CD4-positive, alpha-beta T cell treated with Interleukin-4 for 4 hours (primary cell): ENCODE measurements at places on chromosomes 11 and 22.

GRCh38 chr22:43483669-43484068 lies 71.9 kb downstream of the MPPED1 start:
- no peak for DNase-seq

- DNase-seq, result no peak
Observed at GRCh38 chr11:128940603-128941002, 2.1 kb downstream of the TP53AIP1 start.

DNA sequence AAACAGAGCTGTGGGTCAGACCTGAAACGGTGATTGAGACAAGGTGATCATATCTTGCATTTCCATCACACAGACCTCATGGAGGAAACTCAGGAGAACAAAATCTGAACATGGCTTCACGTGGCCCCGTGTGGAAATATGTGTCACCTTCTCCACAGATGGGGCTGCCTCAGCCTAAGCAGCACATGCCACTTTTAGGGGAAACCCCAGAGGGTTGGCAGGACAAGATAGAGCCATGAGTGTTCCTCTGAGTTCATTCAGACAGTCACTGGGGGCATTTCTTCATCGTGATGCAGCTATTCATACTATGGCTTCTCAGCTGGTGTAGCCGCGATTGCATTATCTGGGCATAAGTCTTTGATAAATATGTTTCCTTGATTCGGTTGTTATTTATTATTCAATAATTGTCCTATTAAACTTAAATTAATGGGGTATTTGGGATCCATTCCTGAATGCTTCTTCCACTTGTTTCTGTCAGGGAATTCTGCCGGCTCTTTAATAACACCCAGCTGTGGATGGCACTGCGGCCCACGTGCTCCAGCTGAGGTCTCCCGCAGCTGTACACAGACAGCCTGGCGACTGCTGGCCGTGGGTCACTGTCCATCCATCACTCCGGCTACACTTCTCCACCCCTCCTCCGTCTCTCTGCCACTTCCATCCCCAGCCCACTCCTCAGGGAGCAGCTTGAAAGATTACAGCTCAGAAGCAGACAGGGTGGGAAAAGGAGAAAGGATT lies 485.1 kb downstream of the OPCML start:
- no peak for DNase-seq

GRCh38 chr11:76724171-76724768 lies 53.7 kb upstream of the LRRC32 start:
- no peak for DNase-seq

DNA sequence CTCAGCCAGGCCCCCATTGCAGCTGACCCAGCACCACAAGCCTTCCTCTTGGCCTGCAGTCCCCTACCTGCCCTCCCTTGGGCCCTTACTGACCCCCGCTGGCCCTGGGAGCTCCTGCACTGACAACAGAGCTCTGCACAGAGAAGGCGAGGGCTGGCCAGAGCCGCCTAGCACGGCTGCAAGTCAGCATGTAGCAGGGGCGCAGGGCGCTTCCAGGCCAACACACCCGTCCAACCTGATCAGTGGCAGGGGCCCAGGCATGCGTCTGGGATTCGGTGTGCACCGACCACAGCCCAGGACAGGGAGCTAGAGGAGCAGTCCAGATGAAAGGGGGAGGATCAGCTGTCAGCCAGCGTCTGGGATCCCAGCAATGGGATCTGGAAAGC lies 7.6 kb downstream of the WNT7B start:
- no peak for DNase-seq

GRCh38 chr11:67613960-67614715 lies 7.4 kb downstream of the NDUFV1 start:
- DNase-seq, result peak; percentile 89

DNA sequence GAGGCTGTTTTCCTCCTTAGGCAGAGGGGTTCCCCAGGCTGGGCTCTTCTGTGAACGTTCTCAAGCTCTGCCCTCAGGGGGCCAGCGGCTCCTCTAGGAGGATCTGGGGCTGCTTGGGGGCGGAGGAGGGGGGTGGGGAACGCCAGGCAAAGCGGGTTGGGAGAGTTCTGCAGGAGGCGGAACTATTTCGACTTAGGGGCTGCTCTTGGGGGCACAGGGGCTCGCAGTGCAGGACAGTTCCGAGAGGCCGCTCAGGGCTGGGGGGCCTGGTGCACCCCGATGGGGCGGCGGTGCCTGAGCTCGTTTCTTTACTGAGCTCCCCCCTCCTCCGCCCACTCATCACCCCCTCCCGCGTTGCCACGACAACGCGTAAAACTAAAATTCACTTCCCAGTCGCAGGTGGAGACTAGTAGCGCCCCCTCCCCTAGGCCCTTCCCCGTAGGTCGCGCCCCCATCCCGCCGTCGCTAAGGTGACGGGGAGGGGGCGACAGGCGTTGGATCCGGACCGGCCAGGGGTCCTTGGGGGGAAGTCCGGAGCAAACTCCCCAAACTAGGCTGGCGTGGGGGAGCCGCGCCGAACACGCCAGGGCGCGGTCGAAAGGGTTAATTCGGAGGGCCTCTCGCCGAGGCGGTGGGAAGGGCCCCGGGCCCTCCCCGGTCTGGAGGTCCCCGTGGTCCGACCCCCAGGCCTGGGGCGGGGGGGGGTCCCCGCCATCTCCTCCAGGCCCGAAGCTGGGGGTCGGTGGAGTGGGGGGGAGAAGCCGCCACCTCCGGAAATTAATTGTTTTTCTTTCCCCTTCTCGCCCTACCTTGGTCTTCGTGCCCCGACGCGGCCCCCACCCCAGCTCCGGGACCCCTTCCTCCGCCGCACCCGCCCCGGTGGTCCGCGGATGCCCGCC lies 857 bp downstream of the SHANK3 start:
- peak; percentile 16 for DNase-seq

DNA sequence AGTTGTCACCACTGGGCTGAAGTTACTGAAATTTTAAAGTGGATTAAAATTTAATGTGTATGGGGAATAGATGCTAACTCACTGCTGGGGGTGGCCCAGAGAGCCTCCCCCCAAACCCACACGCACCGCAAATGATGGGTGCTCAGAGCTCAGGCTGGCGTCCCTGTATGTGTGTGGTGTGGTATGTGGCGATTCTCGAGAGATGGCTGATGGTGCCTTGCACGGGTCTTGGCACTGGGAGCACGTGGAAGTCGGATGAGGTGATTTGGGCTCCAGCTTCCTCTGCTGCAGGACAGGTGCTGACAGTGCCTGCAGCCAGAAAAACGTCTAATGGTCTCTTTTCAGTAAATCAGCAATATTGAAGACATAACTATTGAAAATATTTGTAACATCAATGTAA lies 1473.3 kb downstream of the TBC1D22A start:
- no peak for DNase-seq
